SJSA1 (cell line): ENCODE measurements at places on chromosomes 3 and 15.
A peak's percentile ranks its signal among the peaks of the same experiment; 100 is the strongest.

GRCh38 chr3:118641608-118642007 is 393.0 kb downstream of the IGSF11 start:
- DNase-seq: no peak

DNA sequence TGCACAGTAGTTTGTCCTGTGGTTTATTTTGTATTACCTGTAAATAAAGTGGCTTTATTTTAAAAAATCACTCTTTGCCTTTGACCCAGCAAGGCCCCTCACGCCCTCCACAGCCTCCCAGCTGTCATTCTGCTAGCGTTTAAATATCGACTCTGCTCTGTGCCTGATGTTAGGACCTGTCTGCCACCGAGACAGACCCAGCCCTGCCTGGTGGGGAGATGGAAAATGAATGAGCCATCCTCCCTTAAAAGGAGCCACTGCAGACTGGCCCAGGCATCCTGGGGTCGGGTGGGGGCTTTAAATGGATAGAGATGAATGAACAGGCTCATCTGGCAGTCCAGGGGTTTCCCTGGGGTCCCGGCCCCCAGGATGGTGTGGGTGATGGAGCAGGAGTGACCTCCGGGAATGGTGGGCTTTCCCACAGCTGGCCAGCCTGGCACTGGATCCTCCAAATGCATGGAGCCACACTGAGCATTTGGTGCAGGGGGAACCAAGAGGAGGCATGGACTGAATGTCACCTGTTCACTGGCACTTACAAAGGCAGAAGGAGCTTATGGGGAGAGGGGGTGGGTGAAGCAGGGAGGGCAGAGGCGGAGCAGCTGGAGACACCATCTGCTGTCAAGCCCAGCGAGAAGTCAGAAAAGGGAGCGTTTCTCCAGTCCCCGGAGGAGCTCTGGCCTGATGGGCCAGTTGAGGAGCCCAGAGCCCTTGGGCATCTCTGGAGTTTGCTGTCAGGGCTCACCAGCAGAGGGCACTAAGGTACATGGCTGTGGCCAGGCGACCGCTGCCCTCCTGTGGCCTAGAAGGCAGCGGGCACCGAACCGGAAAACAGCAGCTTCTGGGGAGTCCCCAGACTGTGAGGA is 11.9 kb downstream of the GRM2 start:
- peak; percentile 64 for DNase-seq

- no peak for DNase-seq
These were observed 57.3 kb upstream of the PRTG start for GRCh38 chr15:55800216-55800615.

DNA sequence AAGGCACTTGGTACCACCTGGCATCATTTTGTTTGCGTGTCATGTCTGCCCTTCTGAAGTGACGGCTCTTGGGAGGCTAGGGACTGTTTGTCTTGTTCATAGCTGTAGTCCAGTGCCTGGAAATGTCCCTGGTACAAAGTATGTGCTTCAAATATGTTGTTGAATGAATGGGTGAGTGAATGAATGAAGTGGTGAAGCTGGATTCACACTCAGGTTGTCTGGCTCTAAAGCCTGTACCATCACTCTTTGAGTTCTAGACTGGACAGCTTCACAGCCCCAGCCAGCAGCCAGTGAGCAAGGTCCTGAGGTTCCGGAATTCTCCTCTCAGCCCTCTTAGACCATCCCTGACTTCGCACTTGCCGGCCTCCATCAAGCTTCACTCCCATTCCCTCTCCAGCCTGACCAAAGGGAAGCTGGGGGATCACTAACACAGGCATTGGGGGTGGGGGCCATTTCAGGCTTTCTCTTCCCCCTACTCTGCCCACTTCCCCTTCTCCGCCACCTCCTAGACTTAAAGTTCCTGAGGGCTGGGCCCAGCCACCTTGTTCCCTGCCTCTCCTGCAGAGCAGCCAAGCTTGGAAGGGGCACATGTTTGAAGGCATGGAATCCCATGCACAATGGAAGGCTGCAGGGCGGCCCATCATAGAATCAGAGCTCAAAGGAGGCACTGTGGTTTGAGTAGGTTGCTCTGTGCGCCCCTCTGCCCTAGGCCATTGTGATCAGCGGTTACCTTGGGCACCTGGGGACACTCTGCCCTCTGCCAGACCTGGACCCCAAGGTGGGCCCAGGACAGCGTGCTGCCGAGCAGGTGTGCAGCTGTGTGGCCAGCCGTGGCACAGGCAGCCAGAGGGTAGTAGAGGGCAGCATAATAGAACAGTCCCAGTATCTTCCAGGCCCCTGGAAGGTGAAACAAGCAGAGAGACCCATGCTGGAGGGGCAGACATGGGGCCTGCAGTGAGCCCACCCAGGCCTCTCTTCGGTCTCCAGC is 7.7 kb downstream of the STRA6 start:
- DNase-seq: no peak

- no peak for DNase-seq
These were observed 471.2 kb downstream of the NR2F2 start for GRCh38 chr15:96801576-96802150.

DNA sequence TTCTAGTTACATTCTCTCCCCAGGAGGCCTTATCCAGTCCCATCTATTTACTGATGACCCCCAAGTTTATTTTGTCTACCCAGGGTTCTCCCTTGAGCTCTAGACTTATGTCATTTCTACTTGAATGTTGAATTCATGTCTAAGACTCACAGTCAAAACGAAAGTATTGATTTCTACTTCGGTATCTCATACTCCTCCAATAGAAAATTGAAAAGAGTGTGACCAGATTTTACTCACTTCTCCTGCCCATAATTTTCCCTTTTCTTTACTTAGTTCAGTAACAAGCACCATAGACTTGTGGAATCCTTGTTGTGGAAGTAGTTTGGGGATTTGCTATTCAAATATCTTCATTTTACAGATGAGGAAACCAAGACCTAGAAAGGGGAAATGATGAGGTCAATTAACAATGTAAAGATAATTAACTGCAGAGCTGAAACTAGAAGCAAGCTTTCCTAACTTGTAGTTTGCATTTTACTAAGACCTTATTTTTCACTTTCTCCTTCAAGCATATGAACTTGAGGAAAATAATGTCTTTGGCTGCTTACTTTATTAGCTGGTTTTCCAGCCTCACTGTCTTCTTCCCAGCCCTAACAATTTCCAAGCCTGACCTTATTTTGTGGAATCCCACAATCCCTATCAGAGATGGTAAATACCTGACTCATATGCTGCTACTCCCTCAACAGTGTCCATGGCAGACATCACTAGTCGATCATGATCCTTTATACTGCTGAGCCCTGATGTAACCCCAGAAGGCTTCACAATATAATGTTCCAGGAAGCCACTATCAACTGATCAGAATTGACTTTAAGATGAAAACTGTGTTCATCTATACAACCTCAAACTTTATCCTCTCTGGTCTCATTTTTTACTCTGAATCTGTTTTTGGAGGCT is 123.9 kb upstream of the AGBL1 start:
- no peak for DNase-seq

DNA sequence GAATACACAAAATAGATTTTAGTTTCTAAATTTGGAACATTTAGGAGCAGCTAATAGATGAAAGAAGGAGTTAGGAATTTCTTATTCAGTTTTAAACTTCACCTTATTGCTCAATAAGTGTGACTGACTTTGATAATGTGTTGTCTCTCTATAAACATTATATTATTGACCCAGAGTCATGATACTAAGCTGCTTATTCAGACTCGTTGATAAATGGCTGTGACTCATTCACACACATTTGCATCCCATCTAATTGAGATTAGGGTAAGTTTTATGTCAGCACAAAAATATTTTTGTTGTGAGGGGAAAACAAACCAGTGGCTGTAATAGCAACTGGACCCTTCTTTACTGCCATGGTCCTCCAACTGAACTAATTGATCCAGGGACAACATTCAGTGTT is 137.6 kb downstream of the GOLIM4 start:
- no peak for DNase-seq

GRCh38 chr3:62502315-62503300 is 129.3 kb upstream of the FEZF2 start:
- DNase-seq: no peak

GRCh38 chr3:17670749-17671148 is 71.7 kb downstream of the TBC1D5 start:
- DNase-seq: no peak

GRCh38 chr3:127903611-127904375 is 11.2 kb upstream of the KBTBD12 start:
- DNase-seq: no peak

DNA sequence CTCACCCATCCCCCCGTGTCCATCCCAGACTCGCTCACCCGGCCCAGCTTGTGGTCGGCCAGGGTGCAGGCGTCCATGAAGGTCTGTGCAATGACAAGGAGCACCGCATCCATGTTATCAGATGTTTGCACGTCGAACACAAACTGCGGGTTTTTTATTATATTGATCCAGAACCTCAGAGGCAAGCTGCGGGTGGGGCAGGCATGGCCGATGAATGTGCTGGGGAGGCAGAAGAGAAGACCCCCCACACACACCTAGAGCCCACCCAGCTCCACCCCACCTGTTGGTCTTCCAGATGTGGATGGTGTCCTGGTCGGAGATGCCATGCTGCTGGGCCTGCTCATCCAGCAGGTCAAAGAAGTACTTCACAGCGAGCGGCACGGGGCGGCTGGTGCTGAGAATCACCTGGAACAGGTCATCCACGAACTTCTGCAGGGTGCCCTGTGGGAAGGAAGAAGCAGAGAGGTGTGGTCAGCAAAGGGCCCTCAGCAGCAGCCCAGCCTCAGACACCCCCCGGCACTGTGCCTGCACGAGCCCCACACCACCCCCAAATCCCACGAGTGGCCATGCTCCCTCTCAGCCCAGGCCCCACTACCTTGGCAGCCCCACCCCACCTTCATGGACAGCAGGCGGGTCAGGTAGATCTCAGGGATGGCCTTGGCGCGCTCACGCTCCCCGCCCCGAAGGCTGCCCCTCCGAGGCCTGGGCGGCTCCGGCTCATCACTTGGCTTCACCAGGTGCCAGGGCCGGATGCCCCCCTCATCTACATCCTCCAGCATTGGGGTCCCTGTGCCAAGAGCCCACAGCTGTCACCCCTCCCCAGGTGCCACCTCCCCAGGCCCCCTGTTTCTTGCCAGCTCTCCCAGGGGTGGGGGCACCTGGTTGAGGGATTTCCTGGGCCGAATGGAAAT is 20.3 kb downstream of the PLXNB1 start:
- DNase-seq: peak; percentile 31

DNA sequence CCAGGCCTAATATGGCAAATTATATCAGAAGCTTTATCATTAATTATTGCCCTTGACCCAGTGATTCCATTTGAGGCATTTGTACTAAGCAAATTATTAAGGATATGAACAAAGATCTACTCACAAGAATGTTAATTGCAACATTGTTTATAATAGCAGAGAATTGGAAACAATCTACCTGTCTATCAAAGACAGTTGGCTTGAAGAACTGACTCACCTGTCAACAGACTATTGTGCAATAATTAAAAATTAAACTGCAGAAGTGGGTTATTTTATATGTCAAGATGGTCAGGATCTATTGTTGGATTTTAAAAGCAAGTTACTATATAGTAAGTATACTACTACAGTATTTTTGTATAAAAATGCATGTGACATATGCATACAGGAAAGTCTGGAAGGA is 6.7 kb upstream of the FETUB start:
- DNase-seq: no peak

DNA sequence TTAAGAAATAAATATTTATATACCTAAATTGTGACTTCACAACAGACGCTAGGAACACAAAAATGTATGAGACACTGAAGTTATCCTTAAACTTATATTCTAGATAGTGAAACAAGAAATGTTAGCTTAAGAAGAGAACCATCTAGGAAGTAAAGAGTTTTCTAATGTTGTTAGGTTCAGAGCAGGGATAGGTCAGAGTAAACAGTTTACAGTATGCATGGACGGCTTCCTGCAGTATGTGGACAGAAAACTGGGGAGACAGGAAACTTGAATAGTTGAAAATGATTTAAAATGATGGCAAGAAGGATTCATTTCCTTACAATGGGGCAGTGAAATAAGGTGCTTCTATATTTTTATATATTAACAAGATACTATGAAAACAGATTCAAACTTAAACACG is 449.8 kb downstream of the MAGI1 start:
- DNase-seq: no peak
